Myometrial cell (primary cell): ENCODE measurements at places on chromosomes 7 and 10. TPM values are rescaled to one million over a fixed set of nuclear protein-coding genes. Genes with fewer than 3 reads are reported as not detected.

The DDC gene
- not detected in 2 replicates for total RNA-seq

The KCND2 gene
- total RNA-seq: 1.2 and 1.4 TPM in 2 replicates

The CADPS2 gene
- total RNA-seq: 20.8 and 23.4 TPM in 2 replicates

The CALHM2 gene
- total RNA-seq: 38.6 and 52.5 TPM in 2 replicates

The C10orf62 gene
- not detected in 2 replicates for total RNA-seq

The ANKRD26 gene
- 3.7 and 4.6 TPM in 2 replicates for total RNA-seq

The SDK1 gene
- 0.89 and 2.0 TPM in 2 replicates for total RNA-seq

The SPDYE18 gene
- not detected in 2 replicates for total RNA-seq

The SLC29A4 gene
- total RNA-seq: 0.86 and 1.6 TPM in 2 replicates

The ADAP1 gene
- 2.3 and 2.5 TPM in 2 replicates for total RNA-seq

The GIMAP5 gene
- not detected in 2 replicates for total RNA-seq

The PPP3CB gene
- 16.1 and 28.0 TPM in 2 replicates for total RNA-seq
